Stomach (tissue), 19 donors: ENCODE measurements at places on chromosomes 13 and 19. TPM values are rescaled to one million over a fixed set of nuclear protein-coding genes. Genes with fewer than 3 reads are reported as not detected.

GRCh38 chr13:39877134-39877533 is 221.7 kb downstream of the COG6 start:
- H3K27ac ChIP-seq, result no peak overlapping the region
- H3K4me1 ChIP-seq, result no peaks in the 10 kb centered on the region
- DNase-seq, result no peak

- no peaks in the 10 kb centered on the region for H3K27me3 ChIP-seq
- H3K4me3 ChIP-seq, result no peak overlapping the region
- H3K4me1 ChIP-seq, result no peaks in the 10 kb centered on the region
- DNase-seq, result no peak
- H3K27ac ChIP-seq, result no peak overlapping the region
Measured at GRCh38 chr13:42976066-42976465, 16.0 kb downstream of the EPSTI1 start.

Gene IZUMO1
- total RNA-seq, result not detected

DNA sequence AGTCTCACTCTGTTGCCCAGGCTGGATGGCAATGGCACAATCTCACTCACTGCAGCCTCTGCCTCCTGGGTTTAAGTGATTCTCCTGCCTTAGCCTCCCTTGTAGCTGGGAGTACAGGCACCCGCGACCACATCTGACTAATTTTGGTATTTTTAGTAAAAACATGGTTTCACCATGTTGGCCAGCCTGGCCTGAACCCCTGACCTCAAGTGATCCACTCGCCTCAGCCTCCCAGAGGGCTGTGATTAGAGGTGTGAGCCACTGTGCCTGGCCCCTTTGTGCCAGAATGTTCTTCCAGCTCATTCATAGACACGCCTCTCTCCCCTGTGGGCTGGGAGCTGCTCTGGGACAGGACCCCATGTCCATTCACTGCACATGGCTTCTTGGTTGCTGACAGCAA is 9.1 kb downstream of the MYDGF start:
- no peak overlapping the region for H3K27ac ChIP-seq
- DNase-seq, result no peak
- no peaks in the 10 kb centered on the region for H3K4me1 ChIP-seq

DNA sequence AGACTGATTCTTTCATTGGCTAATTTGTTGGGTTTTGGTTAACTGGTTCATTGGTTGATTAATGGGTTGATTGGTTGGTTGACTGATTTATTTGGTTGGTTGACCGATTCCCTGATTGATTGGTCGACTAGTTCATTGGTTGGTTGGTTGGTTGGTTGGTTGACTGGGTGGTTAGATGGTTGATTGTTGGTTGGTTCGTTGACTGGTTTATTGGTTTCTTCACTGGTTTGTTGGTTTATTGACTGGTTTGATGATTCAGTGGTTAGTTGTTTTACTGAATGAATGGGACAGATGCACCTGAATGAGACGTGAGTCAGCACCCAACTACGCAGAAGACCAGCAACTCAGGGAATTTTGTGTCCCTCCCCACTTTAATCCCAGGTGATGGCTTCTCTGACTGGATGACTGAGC is 2.7 kb upstream of the NUP62 start:
- peaks cover 6% of the 10 kb centered on the region for H3K36me3 ChIP-seq
- H3K4me3 ChIP-seq, result no peak overlapping the region
- no peak for DNase-seq
- peaks cover 23% of the 10 kb centered on the region for H3K4me1 ChIP-seq
- H3K27ac ChIP-seq, result no peak overlapping the region

Gene ZNF541
- 0.18 TPM for total RNA-seq

DNA sequence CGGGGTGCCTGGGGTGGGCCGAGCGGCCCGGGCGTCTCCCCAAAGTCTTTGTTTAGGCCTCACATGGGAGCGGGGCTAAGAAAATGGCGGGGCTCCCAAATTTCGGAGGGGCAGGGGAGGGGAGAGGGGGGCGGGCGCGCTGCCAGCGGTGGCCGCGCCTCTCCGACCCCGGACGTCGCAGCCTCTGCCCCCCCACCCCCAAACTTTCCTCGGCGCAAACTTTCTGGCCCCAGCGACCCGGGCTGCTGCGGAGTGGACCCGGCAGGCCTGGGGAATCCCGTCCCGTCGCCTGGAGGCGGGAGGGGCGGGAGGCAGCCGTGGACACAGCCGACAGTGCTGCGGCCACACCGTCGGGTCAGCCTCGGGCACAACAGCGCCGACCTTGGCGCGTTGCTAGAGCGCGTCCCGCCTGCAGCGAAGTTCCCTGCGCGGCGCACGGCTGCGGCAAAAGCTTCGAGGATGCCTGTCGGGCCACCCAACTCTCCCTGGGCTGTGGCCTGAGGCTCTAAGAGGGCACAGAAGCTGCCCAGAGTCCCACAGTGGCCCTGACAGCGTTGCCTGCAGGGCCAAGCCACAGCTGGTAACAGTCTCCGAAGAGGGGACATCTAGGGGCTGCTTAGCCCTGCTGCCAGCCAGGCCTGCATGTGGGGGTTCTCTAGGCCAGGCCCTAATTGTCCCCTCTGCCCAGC is 1.3 kb downstream of the NFIX start:
- H3K36me3 ChIP-seq, result peaks cover 8% of the 10 kb centered on the region
- peaks cover 55% of the 10 kb centered on the region for H3K4me1 ChIP-seq
- peak; percentile 62 for DNase-seq
- peak overlapping the region; percentile 95 for H3K27ac ChIP-seq
- peaks cover 6% of the 10 kb centered on the region for H3K27me3 ChIP-seq

Gene CHMP2A
- 89.0 TPM for total RNA-seq

- H3K27ac ChIP-seq, result no peak overlapping the region
- no peaks in the 10 kb centered on the region for H3K36me3 ChIP-seq
- H3K4me3 ChIP-seq, result no peak overlapping the region
- H3K27me3 ChIP-seq, result no peaks in the 10 kb centered on the region
- no peaks in the 10 kb centered on the region for H3K4me1 ChIP-seq
Measured at GRCh38 chr13:51925865-51926527, 64.2 kb downstream of the CCDC70 start.

DNA sequence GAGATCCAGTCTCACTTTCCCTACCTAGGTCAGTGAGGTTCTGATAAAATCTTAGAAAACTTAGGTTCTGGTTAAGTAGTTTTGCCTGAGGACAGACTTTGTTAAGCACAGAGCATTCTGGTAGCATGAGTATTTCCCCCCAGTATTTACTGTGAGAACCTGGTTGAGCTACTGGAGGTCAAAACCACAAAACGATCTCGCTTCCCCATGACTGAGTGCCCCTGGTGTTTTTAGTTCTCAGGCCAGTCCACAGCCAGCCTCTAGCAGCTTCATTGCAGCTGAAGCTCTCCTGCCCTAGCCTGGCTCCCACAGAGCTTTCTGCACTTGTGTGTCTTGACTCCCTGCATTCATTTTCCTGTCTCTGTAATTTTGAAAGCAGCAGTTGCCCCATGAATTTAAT is 1138.2 kb downstream of the UQCRFS1 start:
- H3K27ac ChIP-seq, result no peak overlapping the region
- H3K36me3 ChIP-seq, result no peaks in the 10 kb centered on the region
- no peaks in the 10 kb centered on the region for H3K4me1 ChIP-seq

Gene FFAR3
- total RNA-seq, result not detected

DNA sequence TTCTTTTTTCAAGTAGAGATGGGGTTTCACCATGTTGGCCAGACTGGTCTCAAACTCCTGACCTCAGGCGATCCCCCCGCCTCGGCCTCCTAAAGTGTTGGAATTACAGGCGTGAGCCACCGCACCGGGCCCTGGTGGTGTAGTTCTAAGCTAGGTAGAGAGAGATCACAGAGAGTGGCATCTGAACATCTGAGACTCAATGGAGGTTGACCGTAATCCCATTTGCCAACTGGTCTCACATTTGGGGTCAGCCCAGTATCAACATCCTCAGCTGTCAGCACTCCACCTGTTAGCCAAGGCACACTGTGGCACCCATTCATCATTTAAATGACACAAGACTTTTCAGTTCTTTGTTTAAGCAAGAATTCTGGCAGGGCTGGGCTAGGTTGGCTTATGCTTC is 8.1 kb downstream of the SELENOW start:
- H3K27ac ChIP-seq, result no peak overlapping the region
- no peak overlapping the region for H3K4me3 ChIP-seq
- no peak for DNase-seq

DNA sequence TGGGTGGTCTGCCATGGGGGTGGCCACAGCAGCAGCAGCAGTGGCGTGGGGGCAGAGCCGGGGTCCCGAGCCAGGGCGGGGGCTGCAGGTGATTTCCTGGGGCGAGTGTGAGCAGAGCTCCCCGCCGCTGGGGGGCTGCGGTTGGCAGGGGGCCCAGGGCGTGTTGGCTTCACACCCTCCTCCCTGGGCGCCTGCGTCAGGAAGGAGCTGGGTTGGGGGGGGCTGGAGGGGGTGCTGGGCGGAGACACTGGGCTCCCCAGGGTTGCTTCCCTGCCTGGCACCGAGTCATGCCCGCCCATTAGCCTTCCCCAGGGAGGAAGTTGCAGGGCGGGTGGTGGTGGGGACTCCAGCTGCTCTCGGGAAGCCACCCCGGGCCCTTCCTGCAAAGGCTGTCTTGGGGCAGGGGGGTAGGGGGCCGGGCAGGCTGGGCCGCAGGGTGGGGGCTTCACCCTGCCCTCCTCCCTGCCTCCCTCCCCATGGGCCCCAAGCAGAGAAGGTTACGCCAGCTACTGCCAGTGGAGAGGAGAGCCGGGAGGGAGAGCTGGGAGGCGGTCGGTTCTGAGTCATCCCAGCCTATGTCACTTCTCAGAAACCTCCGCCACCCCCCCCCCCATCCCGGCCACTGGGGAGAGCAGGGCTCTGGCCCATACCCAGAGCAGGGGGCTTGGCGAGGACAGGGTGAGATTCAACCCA is 4.6 kb downstream of the MIDN start:
- peaks cover 56% of the 10 kb centered on the region for H3K4me1 ChIP-seq
- peaks cover 50% of the 10 kb centered on the region for H3K36me3 ChIP-seq
- H3K27ac ChIP-seq, result peak overlapping the region; percentile 100
- H3K4me3 ChIP-seq, result peak overlapping the region; percentile 85
- peak; percentile 94 for DNase-seq

DNA sequence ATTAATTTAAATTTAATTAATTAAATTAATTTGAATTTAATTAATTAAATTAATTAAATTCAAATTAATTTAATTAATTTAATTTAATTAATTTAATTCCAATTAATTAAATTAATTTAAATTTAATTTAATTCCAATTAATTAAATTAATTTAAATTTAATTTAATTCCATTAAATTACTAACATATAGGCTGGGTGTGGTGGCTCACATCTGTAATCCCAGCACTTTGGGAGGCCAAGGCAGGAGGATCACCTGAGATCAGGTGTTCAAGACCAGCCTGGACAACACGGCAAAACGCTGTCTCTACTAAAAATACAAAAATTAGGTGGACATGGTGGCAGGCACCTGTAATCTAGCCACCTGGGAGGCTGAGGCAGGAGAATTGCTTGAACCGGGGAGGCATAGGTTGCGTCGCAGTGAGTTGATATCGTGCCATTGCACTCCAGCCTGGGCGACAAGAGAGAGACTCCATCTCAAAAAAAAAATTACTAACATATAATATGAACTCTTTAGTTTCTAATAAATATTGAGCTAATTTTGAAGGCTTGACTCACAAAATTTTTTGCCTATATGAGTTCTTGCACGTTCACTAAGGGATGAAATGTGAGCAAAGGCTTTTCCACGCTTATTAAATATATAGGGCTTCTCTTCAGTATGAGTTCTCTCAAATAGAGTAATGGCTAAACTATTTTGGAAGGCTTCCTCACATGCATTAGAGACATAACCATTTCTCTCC is 9.0 kb upstream of the USP29 start:
- peaks cover 6% of the 10 kb centered on the region for H3K4me1 ChIP-seq
- no peaks in the 10 kb centered on the region for H3K36me3 ChIP-seq
- H3K27ac ChIP-seq, result no peak overlapping the region

DNA sequence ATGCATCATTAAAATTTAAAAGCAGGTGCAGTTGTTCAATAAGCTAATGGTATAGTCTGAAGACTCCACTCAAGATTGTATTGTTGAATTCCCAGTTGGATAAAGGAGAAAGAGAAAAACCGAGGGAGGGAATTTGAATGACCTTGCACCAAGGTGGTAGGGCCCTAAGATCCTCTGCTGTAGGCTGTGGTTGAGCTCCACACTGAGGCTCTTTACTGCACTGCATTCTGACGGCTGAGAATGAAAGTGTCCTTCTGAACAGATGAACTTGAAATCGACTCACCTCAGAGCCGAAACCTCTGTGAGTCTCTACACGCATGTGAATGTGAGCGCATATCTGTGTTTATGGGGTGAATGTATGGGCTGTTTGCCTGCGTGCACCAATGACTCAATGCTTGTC is 388.9 kb upstream of the DACH1 start:
- H3K4me3 ChIP-seq, result no peak overlapping the region
- H3K27ac ChIP-seq, result no peak overlapping the region
- peak; percentile 65 for DNase-seq
- no peaks in the 10 kb centered on the region for H3K4me1 ChIP-seq

GRCh38 chr19:35436477-35437405 is 11.3 kb upstream of the FFAR2 start:
- no peaks in the 10 kb centered on the region for H3K36me3 ChIP-seq
- no peaks in the 10 kb centered on the region for H3K27me3 ChIP-seq
- peaks cover 48% of the 10 kb centered on the region for H3K4me1 ChIP-seq
- no peak overlapping the region for H3K4me3 ChIP-seq
- peak overlapping the region; percentile 90 for H3K27ac ChIP-seq
- peak; percentile 77 for DNase-seq

Gene SIGLECL1
- not detected for total RNA-seq

Gene ENOX1
- 6.2 TPM for total RNA-seq

DNA sequence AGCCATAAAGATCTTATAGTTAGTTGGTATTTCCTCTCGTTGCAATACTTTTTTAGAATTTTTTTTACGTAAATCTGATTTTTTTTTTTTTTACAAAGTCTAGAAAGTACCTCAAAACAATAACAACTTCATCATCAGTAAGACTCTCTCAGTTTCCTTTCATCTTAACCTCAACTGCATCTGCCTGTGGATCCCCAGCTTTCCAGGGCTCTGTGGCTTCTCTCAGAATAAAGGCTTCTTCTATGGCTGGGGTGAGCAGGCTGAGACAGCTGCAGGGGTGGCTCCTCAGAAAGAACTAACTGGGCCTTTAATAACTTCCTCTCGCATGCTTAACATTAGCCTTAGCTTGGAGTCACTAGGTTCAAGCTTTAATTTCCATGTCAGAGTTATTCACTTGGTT is 4.2 kb downstream of the ZNF506 start:
- peak; percentile 9 for DNase-seq
- H3K4me1 ChIP-seq, result no peaks in the 10 kb centered on the region
- peaks cover 33% of the 10 kb centered on the region for H3K36me3 ChIP-seq

Gene ZNF723
- total RNA-seq, result not detected

GRCh38 chr13:73832128-73832588 is 302.0 kb downstream of the KLF12 start:
- no peaks in the 10 kb centered on the region for H3K36me3 ChIP-seq
- H3K27ac ChIP-seq, result no peak overlapping the region
- H3K27me3 ChIP-seq, result no peaks in the 10 kb centered on the region
- no peaks in the 10 kb centered on the region for H3K4me1 ChIP-seq
- H3K4me3 ChIP-seq, result no peak overlapping the region
- DNase-seq, result peak; percentile 19

- peaks cover 6% of the 10 kb centered on the region for H3K27me3 ChIP-seq
- DNase-seq, result no peak
- H3K4me3 ChIP-seq, result no peak overlapping the region
- no peaks in the 10 kb centered on the region for H3K36me3 ChIP-seq
Measured at GRCh38 chr13:95444006-95444730, 108.4 kb upstream of the CLDN10 start.
